Kidney tubule cell (primary cell): ENCODE measurements at places on chromosomes 5 and 9.

DNA sequence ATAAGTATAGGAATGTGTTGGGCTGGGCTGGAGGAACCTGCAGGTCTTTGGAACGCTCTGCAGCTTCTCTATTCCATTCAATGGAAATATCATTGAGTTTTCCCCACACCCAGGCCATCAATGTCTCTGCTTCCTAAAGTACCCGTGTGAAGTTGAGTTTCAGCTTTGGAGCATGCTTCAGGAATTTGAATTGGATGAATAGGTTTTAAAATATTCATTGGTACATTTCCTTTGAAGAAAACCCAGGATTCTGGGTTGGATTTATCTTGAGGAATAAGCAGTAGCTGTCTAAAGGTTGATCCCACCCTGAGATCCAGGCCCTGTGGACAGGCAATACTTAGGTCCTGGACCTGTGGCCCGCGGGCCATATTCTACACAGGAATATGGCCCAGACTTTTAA lies 37.3 kb downstream of the INSYN2B start:
- no peak for DNase-seq

DNA sequence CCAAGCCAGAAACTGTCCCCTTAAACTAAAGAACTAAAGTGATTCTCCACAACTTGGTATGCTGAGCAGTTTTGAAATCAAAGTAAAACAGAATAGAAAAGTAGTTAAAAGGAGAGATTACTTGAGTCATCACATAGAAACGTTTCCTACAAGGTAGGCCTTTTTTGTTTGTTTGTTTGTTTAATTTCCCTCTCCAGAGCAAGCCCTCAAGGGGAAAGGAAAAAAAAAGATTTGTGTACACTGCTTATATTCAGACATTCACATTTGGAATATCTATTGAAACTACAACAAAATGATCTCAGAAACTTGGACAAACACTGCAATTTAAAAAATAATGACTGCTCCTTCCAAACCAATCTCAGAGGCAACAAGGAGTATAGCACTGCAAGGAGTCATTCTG lies 304.7 kb upstream of the NREP start:
- no peak for DNase-seq

GRCh38 chr9:127214421-127215267 lies 49.9 kb upstream of the GARNL3 start:
- peak; percentile 67 for DNase-seq

GRCh38 chr9:137580209-137580953 lies 1.7 kb upstream of the DPH7 start:
- DNase-seq: no peak

DNA sequence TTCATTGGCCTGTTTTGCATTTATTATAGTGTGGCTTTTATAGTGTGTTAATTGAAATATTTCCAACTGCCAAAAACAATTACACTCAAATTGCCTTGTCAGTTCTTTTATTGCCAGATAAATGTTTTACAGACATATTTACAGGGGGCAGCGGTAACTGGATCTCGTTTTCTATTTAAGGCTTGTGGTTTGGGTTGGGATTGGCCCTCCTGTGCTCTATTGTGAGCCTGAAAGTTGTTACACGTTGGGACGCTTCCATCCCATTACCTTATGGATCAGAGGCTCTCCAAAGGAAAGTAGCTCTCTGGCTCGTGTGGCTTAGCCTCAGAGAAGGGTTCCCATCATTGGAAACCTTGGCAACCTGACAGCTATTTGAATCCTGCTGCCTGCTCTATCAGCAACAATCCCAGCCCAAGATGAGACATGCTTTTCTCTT lies 20.8 kb downstream of the DNAI1 start:
- no peak for DNase-seq

DNA sequence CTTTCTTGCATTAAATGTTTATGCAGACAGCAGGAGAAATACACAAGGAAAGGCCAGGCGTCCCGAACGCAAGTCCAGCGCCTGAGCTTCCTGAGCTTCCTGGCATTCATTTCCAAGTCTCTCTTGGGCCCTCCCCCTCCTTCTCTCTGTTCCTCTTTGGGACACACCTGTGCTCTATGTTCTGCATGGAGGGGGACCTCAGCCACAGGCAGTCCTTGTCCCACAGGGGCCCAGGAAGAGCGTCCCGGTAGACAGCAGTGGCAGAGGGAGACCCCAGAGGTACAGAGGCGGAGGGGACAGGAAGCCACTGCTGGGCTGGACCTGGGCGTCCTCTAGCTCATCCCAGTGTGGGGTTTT lies 221.3 kb downstream of the C9orf50 start:
- DNase-seq: no peak

DNA sequence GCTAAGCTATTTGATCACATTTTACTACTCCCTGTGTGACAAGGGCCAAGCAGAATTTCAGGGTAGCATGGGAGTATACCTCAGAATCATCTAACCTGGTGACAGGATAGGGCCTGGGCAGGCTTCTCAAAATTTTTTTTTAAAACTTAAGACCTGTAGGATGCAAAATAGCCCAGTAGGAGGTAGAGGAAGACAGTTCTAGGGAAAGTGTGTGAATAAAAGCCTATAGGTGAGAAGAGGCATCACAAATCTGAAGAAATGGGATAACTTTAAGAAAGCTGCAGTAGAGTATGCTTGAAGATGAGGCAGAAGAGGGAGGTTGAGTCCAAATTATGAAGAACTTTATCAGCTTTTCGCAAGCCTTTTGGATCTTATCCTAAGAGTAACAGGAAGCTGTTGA lies 32.3 kb downstream of the CNTRL start:
- peak; percentile 2 for DNase-seq

DNA sequence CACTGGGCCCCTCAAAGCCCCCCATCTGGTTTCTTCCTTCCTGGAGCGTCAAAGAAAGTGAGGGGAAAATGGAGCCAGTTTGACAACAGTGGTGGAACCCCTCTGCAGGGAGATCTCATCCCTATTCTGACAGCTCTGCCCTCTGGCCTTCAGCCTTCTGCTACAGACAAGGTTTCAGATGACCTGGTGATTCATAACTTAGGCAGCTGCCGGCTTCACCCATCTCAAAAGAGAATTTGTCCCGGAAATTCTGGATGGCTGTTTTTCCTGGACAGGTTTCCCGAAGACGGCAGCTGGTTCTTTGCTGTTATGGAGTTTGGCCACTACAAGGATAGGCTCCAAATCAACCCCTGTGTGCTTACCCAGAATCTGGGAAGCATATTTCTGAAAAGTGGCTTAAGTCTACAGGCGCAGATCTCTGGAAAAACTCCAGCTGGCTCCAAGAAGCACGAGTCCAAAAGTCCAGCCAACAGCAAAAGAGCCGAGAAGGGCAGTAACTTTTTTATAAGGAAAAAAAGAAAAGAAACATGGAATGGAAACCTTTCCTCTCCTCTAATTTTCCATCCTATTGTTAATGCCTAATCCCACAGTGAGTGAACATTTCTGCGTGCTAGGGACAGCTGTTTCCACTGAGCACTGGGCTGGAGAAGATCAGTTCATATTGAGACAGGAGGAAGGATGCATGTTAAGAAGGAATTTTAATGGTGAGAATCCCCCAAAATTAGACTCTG lies 54.5 kb downstream of the ZNF366 start:
- DNase-seq: peak; percentile 75

DNA sequence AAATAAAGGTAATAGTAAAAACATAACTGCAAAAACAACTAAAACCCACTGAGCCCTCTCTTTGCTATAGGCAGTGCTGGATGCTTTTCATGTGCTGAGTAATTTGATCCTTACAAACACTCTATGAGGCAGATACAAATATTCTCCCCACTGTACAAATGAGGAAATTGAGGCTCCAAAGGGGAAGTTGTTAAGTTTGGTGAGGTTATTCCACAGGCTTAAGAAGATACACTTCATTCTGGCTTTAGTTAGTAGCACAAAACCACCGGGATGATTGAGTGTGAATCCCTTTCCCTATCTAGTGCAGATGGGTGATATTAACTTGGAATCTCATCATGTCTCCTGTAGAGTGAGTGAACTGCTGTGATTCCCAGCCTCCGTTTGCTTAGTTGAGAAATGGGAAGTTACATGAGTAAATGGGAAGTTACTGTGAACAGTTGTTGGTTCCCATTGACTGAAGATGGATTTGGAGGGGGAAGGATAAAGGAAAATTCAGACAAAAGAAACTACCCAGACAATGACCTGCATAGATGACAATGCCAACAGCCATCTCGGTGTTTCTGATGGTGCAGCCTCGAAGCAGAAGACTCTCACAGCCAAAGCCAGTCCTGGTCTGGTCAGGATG lies 208.3 kb downstream of the ATP10B start:
- DNase-seq: no peak

- DNase-seq: no peak
Observed at GRCh38 chr9:71025728-71026127, 95.7 kb downstream of the TRPM3 start.

- no peak for DNase-seq
Observed at GRCh38 chr5:96726802-96727201, 64.6 kb downstream of the CAST start.

GRCh38 chr5:150587856-150588595 lies 52.4 kb upstream of the SYNPO start:
- no peak for DNase-seq

DNA sequence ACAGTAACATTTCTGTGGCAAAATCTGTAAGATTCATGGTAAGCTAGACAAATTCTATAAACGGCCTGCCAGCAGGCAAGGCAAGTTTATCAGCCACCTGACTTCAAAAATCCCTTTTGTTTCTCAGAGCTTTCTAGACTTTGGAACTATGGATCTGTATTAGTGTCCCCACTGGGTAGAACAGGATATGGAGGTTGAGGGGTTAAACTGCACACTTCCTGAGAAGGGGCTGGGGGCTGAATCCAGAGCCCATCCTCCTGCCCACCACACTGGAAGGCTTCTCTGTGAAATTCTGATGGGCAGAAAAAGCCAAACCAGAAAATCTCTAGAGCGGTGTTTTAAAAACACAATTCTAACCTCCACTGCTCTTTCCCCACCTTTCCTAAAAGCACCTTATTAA lies 128.7 kb downstream of the ENTREP1 start:
- DNase-seq: no peak

DNA sequence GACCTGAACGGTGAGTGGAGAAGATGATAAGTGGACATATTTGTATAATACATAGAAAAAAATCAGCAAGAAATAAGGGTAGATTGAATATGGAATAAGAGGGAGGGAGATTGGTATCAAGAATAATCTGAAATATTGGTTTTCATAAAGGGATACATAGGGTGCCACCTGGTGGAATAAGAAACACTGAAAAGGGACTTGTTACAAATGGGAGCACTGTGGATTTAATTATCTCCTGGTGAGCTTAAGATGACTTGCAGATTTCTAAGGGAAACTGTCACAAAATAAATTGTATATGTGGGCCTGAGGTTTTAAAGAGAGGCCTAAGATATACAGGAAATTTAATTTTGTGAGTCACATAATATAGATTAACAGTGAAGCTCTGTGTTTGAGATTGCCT lies 1403.5 kb upstream of the CDH18 start:
- no peak for DNase-seq

DNA sequence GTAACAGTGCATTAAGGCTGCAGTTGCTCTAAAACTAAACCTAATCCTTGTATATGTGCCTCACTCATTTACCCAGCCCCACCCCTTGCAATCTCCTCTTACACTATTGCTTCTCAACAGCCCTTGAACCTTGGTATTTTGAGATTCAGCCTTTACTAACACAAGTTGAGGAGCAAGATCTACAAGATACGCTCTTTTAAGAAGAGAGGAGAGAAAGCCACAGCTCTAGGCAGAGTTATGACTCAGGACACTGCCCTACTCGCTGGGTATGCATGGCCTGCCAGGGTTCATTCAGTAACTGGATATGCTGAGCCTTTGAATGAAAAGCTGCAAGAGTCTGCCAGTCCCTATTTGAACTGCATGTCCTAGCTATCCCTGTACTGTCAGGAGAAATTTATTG lies 219.5 kb downstream of the PCSK5 start:
- peak; percentile 12 for DNase-seq

- peak; percentile 80 for DNase-seq
Observed at GRCh38 chr5:69498384-69498783, 5.8 kb downstream of the OCLN start.

DNA sequence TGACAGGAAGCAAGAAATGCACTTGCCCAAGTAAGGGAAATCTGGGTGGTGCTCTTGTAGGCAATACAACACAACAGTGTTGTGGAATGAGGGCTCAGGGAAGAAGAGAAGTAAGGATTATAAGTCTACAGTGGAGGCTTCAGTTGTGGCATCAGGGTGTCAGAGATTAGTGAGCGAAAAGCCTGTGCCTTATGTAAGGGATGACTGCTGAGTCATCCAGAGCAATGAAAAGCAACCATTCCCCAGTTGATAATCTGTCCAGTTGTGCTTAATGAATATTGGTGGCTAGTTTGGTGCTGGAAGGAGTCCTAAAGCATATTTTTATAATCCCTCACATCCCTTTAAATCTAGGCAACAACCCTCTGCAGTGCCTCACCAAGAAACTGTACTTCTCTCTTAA lies 42.0 kb downstream of the FBXO38 start:
- DNase-seq: no peak

GRCh38 chr5:117461966-117462365 lies 887.3 kb upstream of the SEMA6A start:
- DNase-seq: no peak

- peak; percentile 40 for DNase-seq
Observed at GRCh38 chr9:38010918-38011704, 57.9 kb downstream of the SHB start.

GRCh38 chr9:113416149-113416721 lies 5.7 kb downstream of the C9orf43 start:
- DNase-seq: no peak

GRCh38 chr9:108119530-108120113 lies 630.1 kb upstream of the KLF4 start:
- DNase-seq: no peak

DNA sequence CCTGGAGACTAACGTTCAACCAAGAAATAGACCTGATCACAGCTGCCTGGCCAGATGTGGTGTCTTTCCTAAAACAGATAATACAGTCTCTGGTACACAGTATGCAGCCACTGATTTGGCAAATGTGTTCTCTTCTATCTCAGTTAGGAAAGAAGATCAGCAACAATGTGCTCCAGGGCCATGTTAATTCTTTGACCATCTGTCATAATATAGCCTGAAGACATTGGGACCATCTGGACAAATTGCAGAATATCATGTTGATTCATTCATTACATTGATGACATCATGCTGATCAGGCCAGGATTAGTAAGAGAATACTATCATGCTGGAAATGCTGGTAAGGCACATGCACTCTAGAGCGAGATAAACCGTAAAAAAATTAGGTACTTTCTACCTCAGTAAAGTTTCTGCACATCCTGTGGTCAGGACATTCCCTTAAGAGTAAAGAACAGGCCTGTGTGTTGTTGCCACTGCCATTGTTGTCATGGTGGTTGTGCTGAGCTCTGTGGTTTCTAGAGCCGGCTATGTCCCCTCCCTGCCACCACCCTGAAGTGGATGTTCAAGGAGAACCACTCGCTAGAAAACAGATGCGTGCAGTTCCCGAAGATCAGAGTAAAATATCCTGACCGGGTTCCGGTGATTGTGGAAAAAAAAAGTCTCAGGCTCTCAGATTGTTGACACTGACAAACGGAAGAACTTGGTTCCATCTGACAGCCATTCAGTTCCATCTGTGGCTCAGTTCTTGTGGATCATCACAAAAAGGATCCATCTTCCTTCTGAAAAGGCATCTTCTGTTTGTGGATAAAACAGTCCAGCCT lies 6.4 kb upstream of the JMY start:
- DNase-seq: peak; percentile 36

- no peak for DNase-seq
Observed at GRCh38 chr5:14235872-14236271, 92.7 kb downstream of the TRIO start.

- DNase-seq: no peak
Observed at GRCh38 chr5:1724822-1725602, 74.6 kb downstream of the MRPL36 start.
